Activated T-helper 9 cell treated with anti-CD3 and anti-CD28 coated beads, Interleukin-2, amount 50 U/mL, for 16 hours (primary cell): ENCODE measurements at places on chromosomes 2 and 18.

- DNase-seq: no peak
These were observed 522.2 kb upstream of the CNTNAP5 start for GRCh38 chr2:123502931-123503330.

DNA sequence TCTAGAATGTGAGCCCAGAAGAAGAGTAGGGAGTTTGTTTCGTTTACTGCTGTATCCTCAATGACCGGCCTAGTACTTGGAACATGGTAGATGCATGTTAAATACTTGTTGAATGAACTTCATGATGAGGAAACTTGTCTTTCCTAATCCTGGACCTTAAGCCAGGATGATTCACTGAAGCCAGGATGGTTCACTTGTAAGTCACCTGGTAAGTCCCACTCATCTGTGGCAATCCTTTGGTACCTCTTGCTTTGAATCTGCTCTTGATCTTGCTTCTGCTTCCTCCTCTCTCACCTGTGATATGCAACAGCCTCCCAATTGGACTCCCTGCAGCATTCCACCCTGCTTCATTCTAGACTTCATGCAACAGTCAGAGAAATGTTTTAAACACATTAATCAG, 43.6 kb downstream of the QPCT start:
- DNase-seq: no peak

DNA sequence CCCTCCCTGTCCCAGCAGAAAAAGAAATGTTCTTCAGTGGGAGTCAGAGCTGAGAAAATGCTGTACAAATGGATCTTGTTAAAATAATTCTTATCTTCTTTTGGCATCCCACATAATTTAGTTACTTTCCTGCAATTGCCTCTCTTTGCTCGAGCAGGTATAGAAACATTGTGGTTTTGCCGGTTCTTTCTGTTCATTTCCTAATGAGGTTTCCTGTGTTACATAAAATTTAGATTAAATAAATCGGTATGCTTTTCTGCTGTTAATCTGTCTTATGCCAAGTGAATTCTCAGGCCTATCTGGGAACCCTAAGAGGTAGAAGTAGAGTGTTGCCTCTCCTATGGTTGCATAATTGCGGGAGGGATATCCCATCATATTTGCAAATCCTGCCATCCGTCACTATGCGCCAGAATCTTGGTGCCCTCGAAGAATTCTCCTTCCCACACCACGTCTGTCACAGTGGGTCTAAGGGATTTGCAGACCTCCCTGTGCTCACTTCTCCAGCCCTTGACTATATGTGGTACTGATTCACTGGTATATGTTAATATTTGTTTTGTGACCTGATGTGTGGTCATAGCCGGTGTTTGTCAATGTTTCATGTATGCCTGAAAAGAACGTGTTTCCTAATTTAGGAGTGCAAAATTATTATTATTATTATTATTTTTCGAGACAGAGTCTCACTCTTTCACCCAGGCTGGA, 12.2 kb upstream of the HDAC4 start:
- no peak for DNase-seq

DNA sequence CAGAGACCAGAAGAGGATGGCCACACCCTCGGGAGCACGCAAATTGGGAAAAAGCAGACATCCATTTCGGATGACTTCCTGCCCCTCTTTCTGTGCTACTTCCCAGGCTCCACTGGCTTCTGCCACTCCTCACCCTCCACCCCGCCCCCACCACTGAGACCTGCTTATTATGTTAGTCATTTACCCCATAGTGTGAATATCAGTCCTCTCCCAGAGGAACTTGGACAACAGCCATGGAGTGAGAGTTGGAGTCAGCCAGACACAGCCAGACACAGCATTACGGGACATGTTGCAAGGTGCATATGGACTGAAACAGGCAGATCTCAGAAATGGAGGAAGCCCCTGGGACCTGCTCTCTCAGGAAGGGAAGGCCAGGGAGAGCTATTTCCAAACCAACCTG, 51.8 kb downstream of the CTIF start:
- no peak for DNase-seq

- no peak for DNase-seq
These were observed 50.5 kb upstream of the MSTN start for GRCh38 chr2:190113000-190113399.

DNA sequence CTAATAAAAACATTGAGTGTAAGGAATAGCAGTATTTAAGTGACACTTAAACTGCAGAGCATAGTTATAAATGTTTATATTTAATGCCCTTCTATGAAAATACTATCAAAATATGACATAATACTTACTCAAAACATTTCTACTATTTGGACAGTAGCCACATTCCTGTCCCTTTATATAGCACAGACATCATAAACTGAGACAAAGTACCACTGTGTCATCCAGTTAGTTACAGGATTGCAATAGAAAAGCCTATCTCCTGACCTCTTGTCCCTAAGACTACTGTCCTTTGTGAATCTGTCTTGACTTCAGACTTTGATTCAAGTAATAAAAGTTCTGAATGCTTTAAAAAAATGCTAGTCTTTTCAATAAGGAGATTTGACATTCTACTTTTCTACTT, 1528.5 kb upstream of the NXPH2 start:
- DNase-seq: no peak

DNA sequence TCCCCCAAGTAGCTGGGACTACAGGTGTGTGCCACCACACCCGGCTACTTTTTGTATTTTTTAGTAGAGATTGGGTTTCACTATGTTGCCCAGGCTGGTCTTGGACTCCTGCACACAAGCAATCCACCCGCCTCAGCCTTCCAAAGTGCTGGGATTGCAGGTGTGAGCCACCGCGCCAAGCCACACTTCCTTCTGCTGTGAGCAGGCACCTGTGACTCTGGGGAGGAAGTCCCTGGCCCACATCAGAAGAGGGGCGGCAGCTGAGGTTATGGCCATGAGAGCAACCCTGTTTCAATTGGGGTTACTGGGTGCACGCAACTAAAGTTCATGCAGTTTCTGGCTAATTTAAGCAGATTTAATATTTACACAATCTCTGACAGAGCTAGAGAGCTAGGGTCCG, 91.0 kb downstream of the PLB1 start:
- peak; percentile 21 for DNase-seq

DNA sequence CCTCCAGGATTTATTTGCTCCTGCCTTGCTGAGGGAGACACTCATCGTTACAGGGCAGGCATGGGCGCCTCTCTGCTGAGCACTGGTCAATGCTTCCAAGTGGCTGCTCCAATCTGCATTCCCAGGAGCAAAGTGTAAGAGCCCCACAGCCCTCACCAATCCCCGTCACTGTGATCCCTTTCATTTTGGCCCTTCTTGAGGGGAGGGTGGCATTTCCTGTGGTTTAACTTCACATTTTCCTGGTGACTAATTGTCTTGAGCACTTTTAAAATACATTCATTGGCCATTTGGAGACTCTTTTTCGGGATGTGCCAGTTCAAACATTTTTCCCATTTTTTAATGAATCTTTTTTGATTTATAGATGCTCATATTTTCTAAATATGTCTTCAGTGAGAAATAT, 33.0 kb downstream of the TPO start:
- no peak for DNase-seq

GRCh38 chr18:46636040-46636630, 20.9 kb downstream of the LOXHD1 start:
- no peak for DNase-seq

GRCh38 chr2:50125246-50125645, 906.7 kb downstream of the NRXN1 start:
- no peak for DNase-seq

GRCh38 chr2:71346065-71346464, 14.5 kb downstream of the ZNF638 start:
- DNase-seq: no peak

DNA sequence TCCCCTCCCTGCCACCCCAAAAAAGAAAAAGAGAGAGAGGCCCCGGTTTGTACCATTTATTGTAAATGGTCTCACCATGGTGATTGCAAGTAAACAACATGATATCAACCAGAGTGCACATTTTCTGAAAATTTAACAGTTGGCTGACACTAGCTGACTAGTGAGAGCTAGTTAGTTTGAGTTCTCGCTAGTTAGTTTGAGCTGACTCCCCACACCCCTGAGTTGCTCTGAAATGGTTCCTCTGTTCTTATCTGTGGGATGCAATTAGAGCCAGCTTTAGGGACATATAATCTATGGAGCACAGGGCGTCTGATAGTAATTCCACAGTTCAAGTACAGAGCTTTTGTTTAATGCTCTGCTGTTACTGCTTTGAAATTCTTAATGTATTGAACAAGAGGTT, 13.1 kb downstream of the CASP10 start:
- no peak for DNase-seq

DNA sequence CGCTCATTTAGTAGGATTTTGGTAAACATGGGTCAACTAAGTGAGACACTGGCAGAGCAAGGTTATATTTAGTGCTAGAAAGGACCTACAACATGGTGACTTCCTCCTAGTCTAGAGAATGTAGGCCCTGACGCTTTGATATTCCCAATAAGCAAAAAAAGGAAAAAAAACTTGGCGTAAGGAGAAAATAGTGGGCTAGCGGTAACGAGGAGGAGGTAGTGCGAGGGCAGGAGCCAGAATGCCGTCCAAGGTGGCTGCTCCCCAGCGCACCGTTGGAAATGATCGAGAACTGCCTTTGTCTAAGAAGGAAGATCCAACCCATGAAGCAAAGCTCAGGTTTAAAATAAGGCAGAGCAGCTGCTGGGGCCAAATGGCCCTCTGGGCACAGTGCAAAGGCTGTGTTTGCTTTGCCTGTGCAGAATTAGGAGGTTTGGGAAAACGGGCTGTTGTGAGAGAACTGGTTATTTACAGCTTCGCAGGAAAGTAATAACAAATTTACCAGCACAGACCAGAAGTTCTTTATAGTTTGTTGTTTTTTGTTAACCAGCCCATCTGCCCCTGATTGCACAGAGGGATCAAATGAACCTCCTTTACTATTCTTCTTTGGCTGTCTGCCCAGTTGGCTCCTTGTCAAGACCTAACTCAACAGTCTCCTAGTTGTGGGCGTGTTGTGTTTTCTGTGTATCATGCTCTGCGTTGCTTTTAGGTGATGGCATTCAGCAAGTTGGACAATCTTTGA, 86.6 kb downstream of the ITGB1BP1 start:
- DNase-seq: no peak

GRCh38 chr2:188425266-188425665, 133.6 kb downstream of the GULP1 start:
- no peak for DNase-seq

DNA sequence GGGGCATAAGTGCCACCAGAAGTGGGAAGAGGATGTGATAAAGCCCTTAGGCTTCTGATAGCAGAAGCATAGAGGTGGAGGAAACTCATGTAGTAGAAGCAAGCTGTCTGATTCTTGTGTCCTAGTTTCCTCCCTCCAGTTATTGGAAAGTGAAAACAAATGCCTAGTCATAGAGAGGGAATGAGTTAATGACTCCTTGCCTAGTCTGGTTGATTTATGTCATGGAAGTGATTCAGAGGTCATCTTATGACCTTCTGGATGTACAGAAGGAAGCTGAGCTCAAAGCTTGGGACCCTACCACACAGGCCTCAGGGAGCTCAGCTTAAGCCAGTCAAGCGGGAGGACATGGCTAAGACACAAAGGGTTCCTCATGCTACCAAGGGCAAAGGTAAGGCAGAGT, 232.2 kb downstream of the THSD7B start:
- DNase-seq: no peak

DNA sequence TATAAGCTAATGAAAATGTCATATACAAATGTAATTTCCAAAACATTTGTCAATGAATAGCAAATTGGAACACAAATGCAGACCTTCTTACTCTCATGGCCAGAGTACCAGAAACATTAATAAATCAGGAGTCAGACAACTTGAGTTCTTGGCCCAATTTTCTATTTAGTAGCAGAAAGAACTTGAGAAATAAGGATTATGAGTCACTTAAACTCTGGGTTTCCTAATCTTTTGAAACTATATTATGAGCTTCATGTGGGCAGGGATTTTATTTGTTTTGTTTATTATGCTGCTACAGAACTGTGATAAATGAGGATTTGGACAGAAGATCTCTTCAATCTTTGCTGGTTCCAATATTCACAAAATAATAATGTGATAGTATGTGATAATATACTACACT, 686.7 kb downstream of the NR4A2 start:
- no peak for DNase-seq

DNA sequence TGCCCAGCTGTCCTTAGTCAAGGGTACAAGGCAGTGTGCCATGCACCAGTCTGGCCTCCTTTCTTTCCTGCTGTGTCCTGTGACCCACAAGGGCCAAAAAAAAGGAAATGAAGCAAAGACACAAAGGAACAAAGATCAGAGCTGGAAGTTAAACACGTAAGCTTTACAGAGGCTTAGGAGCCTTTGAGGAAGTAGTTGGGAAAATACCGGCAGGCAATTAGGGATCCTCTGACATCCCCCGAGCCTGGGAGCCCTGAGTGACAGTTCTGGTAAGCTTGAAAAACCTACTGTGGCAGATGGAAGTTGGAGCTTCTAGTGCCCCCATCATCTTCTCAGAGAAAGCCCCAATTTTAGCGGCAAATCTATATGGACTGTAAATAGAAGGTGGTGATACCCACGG, 78.5 kb downstream of the SPRED2 start:
- DNase-seq: no peak

DNA sequence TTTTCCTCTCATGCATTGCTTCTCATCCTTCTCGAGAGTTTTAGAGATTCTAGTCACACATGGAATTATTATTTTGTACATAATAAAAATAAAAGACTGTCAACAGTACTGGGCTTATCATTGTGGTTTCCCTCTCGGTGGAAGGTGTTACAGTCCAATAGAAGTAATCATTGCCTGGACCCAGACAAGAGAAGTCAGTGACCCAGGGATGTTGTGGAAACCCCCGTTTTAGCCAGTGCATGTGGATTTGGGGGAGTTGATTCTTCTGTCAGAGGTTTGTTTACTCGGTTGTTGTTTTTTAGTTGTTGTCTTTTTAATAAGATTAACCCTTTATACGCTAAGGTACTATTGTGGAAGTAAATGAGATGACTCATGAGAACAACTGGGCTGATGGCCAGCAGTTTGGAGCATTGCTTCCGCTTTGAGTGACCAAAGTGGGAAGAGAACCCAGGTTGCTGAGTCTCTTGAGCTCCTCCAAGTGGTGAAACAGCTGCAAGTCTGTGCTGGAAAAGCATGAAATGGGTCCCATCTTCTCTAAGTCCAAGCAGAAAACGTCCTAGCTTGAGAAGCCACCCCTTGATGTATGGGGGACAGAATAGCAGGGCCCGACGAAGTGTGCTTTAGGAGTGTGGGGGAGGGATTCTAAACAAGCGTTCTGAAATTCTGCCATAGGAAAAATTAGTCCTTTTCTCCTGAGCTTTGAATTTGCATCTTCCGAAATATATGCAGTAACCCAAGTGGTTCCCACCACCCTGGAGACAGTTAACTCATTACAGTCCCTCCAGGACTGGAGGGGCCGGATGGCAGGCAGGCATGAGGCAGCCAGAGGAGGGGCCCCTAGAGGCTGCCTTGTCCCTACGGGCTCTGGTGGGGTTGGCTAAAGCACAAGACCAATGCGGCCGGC, 61.8 kb upstream of the GPR45 start:
- no peak for DNase-seq

GRCh38 chr18:23593720-23594119, 7.4 kb upstream of the NPC1 start:
- no peak for DNase-seq

- DNase-seq: no peak
These were observed 16.9 kb downstream of the SLC4A1AP start for GRCh38 chr2:27680571-27680970.

- DNase-seq: no peak
These were observed 11.7 kb downstream of the CABLES1 start for GRCh38 chr18:23146861-23147469.

GRCh38 chr2:85169581-85169980, 36.4 kb downstream of the TCF7L1 start:
- DNase-seq: no peak
